Activated naive CD8-positive, alpha-beta T cell treated with anti-CD3 and anti-CD28 coated beads for 36 hours (primary cell): ENCODE measurements at places on chromosomes 4 and X.

GRCh38 chr4:156983366-156983765, 11.8 kb upstream of the PDGFC start:
- no peak for DNase-seq

- no peak for DNase-seq
These were observed 442.2 kb upstream of the TRAM1L1 start for GRCh38 chr4:117527601-117528000.

GRCh38 chrX:7154041-7154597, 6.2 kb upstream of the PUDP start:
- DNase-seq = no peak

DNA sequence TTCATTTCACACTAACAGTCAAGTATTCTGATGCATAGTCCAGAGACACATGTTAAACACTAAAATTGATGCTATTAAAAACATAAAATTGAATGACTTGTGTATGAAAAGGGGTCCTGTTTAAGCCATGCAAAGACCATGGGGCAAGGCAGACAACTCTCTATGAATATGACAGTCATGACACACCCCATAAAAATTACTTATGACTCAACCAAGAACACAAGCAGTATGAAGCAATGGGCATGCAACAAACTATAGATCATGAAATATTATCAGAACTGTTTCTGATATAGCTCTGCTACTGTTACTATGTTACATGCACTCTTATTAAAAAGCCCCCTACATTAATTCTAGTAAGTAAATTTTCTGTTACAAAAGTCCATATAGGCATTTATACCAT, 57.5 kb upstream of the ZCCHC13 start:
- DNase-seq = no peak

GRCh38 chr4:1030031-1030430, 18.6 kb downstream of the FGFRL1 start:
- DNase-seq = no peak

GRCh38 chr4:127759228-127759820, 22.8 kb upstream of the HSPA4L start:
- DNase-seq = no peak

DNA sequence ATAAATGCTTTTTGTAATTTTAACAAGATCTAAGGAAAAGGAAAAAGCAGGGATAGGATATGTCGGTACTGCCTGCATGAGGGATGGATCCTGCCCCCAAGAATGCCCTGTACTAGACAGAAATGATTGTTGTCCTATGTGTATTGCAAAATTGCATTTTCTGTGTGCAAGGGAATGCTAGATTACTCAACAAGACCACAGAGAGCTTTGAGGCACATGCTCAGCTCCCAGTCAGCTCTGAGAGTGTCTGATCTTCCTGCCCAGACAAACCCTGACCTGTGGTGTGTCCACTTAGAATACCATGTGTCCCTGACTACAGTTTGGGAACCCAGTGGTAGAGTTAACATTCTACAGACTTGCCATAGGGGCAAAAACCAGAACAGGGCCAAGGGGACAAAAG, 129.2 kb upstream of the PAK3 start:
- DNase-seq = no peak

DNA sequence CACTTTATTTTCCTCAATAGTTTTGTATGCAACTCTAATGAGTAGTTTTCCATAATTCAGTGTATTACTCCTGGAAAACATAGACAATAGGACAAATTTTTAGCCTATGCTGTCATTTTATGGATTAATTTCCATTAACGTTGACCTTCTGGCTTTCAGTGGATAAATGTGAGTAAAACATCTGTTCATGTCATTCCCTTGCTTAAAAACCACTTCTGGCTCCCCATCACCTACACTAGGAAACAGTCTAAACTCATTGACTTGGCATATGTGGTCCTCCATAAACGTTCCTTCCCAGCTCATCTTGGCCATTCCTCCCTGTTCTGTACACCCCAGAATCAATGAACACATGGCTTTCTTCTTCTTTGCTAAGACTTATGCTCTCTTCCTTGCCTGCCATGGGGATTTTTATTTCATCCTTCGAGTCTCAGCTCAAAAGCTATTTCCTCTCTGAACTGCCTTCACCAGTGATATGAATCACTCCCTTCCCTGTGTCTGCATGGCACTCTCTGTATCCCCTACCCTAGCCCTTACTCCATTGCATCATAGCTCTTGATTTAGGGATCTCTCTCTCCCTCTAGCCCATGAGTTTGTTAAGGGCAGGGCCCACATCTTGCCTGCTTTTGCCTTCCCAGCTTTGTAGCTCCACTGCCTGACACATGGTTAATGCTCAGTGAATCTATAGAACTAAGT, 34.8 kb downstream of the DOCK11 start:
- DNase-seq = no peak

GRCh38 chrX:21225643-21226042, 148.6 kb upstream of the CNKSR2 start:
- no peak for DNase-seq

- no peak for DNase-seq
These were observed 7.2 kb upstream of the FAM9C start for GRCh38 chrX:13051529-13052172.

DNA sequence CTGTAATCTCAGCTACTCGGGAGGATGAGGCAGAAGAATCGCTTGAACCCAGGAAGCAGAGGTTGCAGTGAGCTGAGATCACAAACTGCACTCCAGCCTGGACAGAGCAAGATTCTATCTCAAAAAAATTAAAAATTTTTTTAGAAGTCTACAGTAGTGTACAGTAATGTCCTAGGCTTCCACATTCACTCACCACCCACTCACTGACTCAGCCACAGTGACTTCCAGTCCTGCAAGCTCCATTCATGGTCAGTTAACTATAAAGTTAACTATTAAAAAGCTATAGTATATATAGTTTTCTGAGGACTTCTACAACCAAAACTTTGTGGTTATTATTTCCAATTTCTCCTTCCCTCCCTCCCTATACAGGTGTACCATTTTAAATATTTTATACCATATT, 34.7 kb upstream of the NEUROG2 start:
- no peak for DNase-seq

DNA sequence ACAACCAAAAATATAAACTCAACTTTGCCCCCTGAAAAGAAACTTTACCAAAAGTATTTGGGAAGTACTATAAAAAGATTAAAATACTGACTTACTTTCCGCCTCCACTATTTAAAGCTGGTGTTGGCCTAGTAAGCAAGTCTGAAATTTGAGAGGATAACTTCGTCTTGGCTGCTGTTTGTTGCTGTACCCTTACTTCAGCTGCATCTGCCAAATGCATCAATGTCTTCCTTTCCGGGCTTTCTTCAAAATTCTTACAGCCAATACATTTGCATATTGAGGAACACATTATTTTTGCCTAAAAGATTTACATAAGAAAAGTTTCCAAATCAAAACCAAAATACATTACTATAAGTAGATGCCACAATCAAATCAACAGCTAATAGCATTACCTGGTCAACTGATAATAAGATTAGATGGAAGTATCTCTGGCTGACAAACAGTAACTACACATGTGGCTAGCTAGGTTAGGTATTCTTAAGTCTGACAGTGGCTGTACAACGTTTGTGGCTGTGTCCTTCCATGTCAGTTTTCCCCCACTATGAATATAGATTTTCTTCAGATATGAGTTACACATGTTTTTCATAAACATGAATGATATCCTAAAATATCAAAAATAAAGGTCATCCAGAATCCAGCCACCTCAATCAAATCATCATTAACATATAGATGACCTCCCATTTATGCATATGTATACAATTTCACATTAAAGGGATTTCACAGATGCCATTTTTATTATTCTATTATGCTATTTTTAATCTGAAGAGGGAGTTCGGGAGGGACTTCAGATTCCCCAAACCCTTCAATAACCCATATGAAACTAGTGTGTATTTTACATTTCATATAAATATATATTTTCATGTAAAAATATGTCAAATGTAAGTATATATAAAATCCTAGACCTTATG, 30.6 kb downstream of the THAP9 start:
- no peak for DNase-seq

GRCh38 chr4:51836549-51836948, 6.4 kb upstream of the DCUN1D4 start:
- no peak for DNase-seq

DNA sequence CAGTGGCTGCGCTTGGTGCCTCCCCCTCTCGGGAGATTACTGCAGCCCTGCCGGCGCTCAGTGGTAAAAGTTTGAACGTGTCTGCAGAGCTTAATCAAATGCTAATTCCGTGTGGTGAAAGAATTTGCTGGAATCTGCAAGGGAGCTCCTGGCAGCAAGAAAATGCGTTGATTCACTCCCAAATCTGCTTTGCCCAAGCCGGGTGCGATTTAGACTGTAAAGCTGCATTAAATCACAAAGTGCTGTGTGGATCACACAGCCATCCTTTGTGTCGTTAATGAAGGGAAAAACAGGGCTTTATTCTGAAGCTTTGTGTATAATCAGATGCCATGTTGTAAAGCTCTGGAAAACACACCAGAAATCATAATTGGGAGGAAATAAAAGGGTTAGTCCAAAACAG, 444.1 kb downstream of the BCOR start:
- no peak for DNase-seq

- DNase-seq = no peak
These were observed 291.5 kb upstream of the BOD1L1 start for GRCh38 chr4:13918991-13919441.

GRCh38 chr4:153794006-153794405, 5.1 kb upstream of the SFRP2 start:
- no peak for DNase-seq

DNA sequence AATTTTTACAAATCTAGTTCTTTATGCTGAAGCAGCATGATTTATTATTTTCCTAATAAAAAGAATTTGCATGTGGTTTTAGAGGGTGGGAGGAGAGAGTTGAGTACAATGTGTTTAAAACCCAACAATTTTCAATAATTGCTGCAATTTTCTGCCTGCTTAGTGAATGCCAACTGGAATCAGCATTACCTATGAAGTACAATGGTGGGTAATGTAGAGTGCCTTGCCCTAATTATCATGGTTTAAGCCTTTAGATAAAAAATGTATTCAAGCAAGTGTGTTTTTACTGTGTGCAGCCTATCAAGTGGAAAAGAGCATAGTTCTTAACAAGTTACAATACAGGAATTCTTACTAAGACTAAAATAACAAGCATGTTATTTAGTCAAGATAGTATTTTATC, 77.9 kb upstream of the ANKRD50 start:
- no peak for DNase-seq

DNA sequence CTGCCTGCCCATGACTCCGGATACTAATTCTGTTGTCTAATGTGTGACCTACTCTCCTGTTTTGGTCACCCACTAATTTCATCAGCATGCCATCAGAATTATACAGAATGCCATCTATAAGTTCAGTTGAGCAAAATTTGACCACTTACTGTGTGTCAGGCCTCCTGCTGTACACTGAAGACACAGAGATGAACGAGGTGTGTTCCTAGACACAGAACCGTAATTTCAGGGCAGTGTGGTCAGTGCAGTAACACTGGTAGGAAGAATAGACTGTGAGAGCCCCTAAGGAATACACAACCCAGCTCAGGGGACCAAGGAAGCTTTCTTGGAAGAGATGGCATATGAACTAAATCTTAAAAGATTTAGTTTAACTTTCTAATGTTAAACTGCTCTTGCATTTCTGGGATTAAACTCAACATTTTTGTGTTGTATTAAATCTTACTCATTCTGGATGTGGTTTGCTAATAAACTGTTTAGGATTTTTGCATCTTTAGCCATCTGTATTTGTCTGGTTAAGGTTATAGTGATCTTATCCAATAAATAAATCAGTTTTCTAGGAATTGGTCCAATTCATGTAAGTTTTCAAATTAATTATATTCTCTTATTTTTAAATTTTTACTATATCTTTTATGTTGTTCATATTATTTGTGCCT, 34.3 kb downstream of the KANTR start:
- DNase-seq = no peak

- DNase-seq = no peak
These were observed 26.6 kb downstream of the CPZ start for GRCh38 chr4:8618961-8619720.

DNA sequence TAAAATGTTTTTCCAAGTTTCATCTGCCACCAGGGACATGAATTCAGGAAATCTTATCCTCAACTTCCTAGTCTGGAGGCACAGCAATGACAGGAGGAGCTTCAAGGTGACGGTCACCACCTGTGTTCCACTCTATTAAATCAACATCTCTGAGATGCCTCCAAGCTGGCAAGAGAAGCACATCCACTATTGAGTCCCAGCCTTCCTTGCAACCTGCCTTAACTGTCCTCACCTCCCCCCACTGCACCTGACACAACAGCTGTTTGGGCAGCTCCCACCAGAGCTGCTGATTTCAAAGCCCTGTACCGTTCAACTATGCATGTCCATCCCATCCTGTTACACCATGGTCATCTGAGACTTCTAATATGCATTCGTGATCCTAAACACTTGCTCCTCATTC, 123.4 kb downstream of the COL25A1 start:
- DNase-seq = no peak

DNA sequence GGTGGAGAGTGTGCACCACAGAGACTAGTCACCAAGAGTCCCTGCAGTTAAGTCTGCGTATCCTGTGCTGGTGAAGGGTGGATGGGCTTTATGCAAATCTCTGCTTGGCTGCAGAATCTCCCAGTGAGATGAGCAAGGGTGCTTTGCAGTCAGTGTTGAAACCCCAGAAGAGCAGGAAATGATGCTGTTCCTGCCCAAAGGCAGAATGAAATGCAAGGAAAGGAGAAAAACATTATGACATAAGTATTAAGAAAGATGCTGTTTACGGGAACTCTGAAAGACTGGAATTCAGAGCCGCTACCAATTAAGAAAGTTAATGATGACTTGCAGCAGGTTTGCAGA, 25.4 kb upstream of the ACSL1 start:
- DNase-seq = peak; percentile 6

- DNase-seq = no peak
These were observed 9.1 kb downstream of the NEK1 start for GRCh38 chr4:169603312-169603711.

GRCh38 chr4:113106108-113106507, 56.7 kb downstream of the ANK2 start:
- DNase-seq = no peak

DNA sequence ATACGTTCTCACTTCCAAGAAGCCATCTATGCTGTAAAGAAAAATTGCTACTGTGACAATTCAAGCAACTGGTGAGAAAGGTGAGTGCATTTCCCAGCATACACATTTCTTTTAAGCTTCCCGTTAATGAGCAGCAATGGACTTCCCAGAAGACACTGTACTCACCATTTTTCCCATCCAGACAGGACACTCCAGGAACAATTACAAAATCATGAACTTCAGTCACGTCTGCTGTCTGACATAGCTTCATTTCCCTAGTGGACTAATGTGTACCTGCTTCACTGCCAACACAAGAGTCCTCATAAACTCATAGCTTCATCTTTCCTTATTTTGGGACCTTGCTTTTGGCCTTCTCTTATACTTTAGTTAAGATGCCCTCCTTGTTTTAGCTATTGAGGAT, 156.9 kb downstream of the ENOX2 start:
- DNase-seq = no peak

GRCh38 chrX:18886344-18887161, 97.4 kb downstream of the PHKA2 start:
- DNase-seq = peak; percentile 55

DNA sequence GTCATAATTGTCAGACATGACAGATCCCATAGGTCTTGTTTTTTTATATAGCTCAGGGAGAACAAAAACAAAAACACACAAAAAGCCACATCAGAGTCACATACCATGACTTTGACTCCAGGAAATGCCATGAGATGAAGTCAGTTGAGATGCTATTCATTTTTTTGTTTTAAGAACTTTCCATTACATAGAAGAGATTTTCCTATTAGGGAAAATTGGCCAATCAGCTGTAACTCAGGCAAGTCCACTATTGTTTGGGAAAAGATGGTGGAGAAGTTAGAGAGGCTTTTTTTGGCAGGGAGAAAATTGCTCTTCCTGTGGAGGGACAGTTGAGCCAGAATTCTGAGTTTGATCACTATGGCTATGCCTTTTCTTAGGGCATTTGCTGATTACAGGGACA, 72.6 kb downstream of the SMARCA5 start:
- DNase-seq = no peak
